Mesothelial cell of epicardium (in vitro differentiated cells): ENCODE measurements at places on chromosomes 5 and 9.

- DNase-seq: no peak
Measured at GRCh38 chr9:71431931-71432330, 310.5 kb upstream of the TRPM3 start.

DNA sequence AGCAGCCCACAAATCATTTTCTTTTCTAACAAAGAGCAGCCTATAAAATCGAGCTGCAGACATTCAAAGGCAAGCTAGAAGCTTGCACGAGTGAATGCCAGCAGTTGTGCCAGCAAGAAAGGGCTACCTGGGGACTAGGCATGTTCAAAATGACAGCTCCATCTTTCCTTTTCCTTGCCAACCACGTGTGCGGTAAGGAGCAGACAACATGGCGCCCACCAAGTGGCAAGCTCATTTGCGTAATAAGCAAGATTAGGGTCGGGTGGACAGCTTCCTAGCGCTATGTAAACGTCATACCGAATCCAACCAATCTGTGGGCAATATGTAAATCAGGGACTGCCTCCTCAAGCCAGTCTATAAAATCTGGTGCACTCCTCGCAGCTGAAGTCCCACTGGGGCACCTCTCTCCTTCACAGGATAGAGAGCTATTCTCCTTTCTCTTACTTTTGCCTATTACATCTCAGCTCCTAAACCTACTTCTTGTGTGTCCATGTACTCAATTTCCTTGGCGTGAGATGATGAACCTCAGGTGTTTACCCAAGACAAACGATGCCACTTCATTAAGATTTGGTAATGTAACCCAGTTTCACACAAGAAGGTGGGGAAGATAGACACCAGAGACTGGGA, 22.5 kb upstream of the SPARC start:
- DNase-seq: no peak

- DNase-seq: no peak
Measured at GRCh38 chr9:127280880-127281660, 16.5 kb downstream of the GARNL3 start.

DNA sequence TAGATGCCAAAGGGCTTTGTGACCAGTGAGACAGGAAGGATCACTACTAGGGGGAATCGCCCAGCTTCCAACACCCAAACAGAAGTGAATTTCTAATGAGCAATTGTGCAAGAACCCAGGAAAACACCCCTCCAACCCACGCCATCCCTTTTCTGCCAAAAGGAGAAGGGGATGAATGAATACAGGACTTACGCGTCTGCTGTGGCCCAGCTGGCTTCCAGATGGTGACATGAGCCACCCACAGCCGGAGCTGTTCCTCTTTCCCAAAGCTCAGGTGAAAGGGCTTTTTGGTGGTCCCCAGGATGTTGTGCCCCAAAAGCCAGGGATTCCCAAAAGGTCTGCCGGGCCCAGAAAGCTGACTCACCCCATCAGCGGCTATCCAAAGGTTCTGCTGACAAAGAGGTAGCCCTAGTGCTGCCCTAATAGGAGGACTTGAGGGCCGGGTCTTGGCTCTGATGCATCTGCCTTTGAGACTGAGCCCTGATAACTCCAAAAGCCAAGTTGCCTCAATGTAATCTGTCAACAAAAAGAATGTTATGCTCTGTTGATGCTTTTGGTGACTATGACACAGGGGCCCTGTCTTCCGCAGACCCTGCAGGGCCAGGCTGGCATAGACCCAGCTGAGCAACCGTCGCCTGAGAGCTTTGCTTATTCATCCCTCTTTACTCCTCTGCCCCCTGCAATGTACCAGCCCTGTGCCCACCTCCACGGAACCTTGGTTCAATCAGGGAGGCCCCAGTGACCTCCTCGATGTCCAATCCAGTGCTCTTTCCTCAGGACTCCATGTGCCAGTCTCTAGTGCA, 14.5 kb downstream of the GSN start:
- DNase-seq: no peak

DNA sequence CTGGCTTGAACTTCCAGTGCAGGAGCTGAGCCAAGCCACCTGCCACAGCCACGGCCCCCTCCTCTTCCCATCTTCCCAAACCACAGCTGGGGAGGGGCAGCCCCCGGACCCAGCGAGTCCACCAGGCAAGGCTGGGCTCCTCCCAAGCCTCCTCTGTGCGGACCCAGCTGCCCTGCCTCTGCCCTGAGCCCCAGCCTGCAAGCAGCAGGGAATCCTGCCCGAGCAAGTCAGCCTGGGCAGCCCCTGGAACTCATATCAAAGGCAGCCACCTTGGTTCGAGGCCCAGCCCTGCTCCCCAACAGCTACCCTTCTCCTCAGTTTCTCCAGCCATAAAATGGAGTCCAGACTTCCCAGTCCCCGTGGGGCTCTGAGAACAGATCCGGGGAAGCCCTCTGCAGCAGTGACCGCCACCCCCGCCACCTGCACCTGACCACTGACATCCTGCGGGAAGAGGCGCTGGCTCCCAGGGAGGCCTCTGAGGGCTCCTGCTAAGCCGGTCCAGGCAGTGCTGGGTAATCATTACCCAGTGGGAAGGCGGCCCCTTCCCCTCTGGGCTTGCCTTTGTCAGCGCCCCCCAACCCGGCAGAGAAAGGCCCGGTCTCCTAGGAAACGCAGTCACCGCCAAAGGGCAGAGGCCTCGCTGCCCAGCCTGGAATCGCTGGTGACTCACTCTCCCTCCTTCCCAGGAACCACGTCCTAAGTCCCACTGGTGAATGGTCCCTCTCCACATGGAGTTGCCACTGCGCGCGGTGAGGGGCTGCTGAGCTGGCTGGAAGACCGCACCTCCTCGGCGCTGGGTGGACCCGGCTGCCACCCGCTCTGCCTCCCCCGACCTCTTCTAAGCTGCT, 1.5 kb downstream of the VAV2 start:
- no peak for DNase-seq

- DNase-seq: no peak
Measured at GRCh38 chr5:126909856-126910255, 120.5 kb downstream of the MARCHF3 start.

- DNase-seq: no peak
Measured at GRCh38 chr9:128553728-128554127, 1.3 kb downstream of the SPTAN1 start.
